DMS53 (cell line): ENCODE measurements at places on chromosomes 12 and 14.

DNA sequence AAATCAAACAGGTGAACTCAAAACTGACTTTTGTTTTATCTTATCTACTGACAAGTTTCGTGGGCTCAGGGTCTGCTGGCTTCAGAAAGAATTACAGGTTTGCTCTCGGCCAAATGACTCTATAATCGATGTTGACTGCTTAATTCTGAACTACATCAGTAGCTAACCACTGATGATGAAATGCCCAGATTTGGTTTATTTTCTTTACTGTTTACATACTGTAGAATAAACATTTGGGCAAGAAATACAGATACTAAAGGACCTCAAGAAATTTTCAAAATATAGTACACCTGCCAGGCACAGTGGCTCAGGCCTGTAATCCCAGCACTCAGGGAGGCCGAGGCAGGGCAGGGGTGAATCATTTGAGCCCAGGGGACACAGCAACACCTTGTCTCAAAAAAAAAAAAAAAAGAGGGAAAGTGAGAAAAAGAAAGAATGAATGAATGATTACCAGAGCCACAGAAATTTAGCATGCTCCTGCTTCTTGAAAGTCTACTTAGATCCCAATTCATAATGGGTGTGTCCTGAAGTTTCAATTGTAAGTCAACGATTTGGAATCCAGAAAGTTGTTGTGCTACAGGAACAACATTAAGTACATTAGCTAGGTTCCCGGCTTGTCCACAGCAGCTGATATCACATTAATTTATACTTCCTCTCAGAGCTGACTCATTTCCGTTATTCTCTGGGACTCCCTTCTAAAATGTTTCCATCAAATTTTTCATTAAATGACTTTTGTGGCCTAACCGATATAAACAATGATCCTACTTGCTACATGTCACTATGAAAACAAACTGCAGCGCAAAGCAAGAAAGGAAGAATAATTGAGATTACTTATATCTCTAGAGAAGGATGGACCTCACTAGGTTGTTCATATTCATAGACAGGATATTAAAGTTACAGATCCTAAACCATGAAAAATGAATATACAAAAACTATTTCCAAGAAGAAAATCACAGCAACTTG lies 134.3 kb downstream of the MED13L start:
- no peak for DNase-seq

DNA sequence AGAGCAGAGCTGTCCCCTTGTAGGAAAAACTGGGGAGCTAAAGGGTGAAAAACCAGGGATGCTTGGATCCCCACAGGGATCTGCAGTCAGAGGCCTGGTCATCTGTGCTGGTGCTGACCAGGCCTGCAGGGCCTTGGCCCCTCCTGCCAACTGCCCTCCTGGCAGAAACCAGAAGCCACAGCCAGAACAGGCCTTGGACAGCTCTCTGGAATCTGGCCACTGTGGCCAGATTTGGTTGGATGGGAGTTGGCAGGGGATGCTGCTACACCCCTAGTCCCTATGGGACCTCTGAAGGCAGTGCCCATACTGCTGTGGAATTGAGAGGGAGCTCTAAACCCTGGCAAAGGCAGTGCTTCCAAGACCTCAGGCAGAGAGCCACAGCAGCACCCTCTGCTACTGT lies 9.2 kb upstream of the GPX2 start:
- DNase-seq, result no peak

DNA sequence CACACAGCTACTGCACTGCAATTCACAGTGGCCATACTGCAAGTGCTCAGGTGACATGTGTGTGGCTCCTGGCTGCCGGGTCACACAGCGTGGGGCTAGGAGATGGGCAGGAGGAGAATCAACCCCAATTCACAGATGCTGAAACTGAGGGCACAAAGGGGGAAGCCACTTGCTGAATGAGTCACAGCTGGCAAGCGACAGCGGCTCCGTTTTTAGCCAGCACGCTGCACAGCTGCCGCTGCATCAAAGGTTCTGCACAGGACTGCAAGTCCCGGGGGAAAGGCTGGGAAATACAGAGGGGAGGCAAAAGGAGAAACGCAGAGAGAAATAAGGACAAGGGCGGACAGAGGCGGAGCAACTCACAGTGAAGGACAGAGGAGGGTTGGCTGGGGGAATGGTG lies 57.9 kb downstream of the KDM2B start:
- no peak for DNase-seq

DNA sequence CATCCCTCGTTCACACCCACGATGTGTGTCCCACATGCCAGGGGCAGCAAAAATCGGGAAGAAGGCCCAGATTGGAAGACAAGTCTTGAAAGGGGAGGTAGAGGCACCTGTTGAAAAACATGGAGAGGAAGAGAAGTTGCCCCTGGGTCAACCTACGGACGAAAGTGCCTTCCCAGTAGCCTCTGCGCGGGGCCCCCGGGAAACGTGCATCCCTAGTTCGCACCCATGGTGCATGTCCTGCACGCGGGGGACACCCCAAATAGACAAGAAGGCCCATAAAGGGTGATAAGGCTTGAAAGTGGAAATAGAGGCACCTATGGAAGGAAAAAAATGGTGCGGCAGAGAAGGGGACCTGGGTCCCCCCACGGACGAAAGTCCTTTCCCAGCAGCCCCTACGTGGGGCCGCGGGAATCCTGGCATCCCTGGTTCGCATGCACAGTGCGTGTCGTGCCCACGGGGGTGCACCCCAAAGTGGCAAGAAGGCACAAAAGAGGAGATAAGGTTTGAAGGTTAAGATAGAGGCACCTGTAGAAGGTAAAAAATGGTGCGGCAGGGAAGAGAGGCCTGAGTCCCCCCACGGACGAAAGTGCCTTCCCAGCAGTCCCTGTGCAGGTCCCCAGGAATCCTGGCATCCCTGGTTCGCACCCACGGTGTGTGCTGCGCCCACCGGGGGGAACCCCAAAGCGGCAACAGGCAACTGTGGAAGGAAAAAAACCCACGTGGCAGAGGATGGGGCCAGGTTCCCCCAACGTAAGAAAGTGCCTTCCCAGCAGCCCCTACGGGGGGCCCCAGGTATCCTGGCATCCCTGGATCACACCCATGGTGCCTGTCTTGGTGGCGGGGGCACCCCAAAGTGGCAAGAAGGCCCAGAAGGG lies 278.3 kb downstream of the ALG10 start:
- no peak for DNase-seq

- DNase-seq, result no peak
Observed at GRCh38 chr14:94581127-94581999, at the start of gene SERPINA5. Gene SERPINA5, plus strand, starts transcription at chr14:94581426. Its CDS starts 5,937 bp downstream, at chr14:94587363.

DNA sequence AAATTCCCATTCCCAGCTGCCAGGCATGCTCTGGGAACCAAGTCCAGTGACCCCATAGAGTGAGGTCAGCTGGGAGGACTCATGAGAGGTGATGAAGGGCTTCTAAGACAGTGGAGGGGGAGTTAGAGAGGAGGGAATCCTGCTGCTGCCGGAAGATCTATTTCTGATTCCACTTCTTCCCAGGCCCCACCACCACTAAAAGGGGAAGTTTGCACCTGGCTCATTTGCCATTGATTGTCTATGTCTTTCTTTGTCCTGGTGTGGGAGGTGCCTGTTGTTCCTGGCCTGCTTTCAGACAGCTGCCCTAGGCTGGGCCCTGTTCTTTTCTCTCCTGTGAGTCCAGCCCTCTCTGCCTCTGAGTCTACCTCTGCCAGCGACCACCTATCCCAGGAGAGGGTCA lies 3.0 kb upstream of the KRT6A start:
- DNase-seq, result no peak

GRCh38 chr12:53579545-53579955 lies 46.6 kb downstream of the ATF7 start:
- DNase-seq, result no peak

DNA sequence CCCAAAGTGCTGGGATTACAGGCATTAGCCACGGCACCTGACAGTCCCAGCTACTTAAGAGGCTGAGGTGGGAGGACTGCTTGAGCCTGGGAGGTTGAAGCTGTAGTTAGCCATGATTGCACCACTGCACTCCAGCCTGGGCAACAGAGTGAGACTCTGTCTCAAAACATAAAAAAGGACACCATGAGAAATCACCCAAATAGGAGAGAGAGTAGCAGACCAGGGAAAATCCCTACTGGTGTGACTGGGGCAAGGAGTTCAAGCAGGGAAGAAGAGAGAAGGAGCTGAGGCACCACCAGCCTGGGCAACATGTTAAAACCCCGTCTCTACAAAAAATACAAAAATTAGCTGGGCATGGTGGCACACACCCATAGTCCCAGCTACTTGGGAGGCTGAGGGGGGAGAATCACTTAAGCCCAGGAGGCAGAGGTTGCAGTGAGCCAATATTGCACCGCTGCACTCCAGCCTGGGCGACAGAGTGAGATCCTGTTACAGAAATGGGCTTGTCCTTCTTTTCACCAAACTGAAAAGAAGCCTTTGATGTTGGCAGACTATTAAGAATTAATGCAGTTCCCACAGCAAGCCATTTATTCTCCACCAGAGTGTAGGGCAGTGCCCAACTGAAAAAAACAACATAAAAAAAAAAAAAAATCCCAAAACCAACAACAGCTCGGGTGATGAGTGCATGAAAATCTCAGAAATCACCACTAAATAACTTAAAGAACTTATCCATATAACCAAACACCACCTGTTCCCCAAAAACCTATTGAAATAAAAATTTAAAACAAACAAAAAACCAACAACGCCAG lies 4.5 kb upstream of the SRSF9 start:
- DNase-seq, result peak; percentile 68

GRCh38 chr12:45232146-45232755 lies 16.4 kb downstream of the ANO6 start:
- DNase-seq, result no peak

DNA sequence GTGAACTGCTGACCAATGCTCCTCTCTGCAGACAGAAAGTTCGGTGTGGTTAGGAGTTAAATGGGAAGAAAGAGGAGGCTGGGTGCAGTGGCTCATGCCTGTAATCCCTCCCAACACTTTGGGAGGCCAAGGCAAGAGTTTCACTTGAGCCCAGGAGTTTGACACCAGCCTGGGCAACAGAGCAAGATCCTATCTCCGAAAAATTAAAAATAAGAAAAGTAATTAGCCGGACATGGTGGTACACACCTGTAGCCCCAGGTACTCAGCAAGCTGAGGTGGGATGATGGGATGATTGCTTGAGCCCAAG lies 19.0 kb downstream of the ATXN2 start:
- DNase-seq, result no peak

- DNase-seq, result no peak
Observed at GRCh38 chr12:128353301-128353700, 86.3 kb downstream of the TMEM132C start.

DNA sequence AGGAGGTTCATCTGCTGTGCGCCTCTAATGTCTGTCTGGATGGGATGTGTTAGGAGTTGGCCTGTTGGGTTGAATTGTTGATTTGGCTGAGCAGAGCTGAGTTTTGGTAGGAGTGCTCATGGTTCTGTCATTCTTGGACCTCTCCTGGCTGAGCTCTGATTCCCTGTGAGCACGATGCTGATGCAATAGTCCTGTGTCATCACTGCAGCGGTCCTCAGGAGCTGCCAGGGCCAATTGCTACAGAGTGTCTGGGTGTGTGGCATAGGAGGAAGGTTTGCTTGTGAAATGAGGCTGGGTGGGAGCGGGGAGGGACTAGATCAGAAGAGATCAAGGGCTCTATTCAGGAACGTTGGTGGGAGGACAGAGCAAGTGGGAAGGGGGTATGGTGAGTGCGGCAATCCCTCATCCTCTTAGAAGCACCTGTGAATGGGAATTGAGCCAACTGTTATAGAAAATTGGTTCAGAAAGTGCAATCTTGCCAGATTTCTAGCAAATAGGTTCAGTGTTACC lies 21.2 kb downstream of the PEX5 start:
- DNase-seq, result no peak

DNA sequence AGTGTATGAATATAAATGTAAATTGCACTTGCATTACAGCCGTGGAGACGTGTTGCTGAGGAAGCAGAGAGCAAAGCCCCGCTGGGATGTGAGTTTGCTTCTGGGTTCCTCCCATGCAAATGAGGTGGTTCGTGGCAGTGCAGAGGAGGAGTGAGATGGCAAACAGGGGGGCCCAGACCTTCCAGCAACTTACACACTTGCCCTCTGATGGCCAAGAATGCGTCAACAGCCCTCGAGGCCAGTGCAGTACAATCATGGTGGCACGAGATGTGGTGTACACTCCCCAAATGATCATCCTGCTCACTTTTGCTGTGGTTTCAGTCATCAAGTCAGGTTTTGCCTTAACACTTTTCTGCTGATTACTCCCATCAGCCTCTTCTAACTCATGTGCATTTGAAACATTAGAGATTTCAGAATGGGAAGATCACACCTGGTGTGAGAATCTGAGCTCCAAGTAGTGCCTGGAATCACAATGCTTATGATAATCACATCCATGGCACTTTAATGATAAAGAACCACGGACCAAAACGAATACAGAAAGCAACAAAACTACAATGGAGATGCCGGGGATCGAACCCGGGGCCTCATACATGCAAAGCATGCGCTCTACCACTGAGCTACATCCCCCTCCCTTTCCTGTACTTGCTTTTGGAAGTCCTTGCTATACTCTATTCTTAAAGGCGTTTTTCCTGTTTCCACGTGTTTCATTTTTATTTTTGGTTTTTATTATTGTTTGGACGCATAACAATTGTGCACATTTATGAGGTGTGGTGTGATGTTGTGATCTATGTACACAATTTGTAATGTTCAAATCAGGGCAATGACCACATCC lies 7.0 kb upstream of the UBC start:
- DNase-seq, result no peak

- DNase-seq, result peak; percentile 49
Observed at GRCh38 chr12:69916544-69917235, 91.7 kb downstream of the MYRFL start.

DNA sequence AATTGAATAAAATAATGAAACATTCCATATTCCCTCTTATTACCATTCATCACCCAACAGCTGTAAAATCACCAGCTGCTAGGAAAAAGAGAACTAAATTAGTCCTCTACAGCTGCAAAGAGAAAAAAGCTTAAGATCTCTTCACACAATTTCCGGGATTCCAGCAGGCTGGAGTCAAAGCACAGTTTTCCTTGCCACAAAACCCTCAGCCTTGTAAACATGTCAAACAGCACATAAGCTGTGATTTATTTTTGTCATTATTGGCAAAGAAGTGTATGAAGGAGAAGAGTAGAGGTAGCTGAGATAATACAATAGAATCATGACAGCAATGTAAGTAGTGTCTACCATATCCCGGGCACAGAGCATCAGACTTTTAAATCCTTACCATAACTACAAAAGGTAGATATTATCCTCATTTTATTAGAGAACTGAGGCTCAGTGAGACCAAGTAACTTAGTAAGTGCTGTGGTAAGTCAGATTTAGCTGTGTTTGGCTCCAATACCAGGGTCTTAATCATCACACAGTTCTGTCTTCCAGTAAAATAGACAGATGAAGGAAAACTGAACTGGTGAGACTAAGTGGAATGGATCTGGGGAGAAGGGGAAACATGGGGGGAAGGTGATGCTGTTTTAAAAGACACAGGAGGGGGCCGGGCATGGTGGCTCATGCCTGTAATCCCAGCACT lies 57.3 kb downstream of the NTN4 start:
- no peak for DNase-seq

- DNase-seq, result no peak
Observed at GRCh38 chr12:56529656-56530055, 8.0 kb downstream of the RBMS2 start.
